ENCODE measurements at places on chromosomes 7 and 10.
A peak's percentile ranks its signal among the peaks of the same experiment; 100 is the strongest.

DNA sequence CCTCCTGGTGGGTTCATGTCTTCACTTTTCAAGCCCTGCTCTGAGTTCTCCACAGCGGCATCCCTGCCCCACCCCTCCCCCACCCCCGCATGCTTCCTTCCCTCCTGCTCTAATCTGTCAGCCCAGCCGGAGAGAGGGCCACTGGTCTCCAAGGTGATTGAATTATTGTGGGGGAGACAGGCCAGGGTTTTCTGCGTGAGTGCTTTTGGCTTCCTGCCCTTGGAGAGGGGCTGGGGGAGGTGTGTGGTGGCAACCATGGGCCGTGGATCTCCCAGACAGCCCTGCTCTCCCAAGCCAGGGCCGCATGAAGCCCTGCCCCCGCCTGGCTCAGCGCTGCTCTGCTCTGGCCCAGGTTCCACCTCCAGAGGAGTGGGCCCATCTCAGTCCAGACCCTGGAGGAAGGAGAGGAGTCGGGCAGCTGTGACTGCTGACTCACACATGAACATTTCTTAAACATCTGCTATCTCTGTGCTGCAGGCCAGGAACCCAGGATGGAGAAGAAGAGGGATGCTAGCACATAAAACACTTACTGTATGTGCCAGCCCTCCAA lies 109.9 kb downstream of the ZMIZ1 start:
- DNase-seq, result no peak

DNA sequence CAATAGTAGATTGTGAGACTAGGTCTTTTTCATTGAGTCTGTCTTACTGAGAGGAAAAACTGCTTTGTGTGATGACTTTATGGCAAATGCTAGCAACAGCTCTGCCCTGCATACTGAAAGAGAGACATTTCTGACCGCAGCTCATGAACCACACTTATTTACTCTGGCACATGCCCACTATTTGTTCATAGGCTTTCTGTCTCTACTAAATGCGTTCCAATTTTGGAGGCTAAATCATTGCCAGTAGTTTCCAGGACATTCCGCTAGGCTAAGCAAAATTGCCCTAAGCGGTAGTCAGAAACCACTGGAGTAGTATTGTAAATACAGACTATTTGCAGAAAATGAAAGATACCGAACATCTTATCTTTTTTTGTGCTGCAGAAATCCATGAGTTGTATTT lies 55.6 kb upstream of the DLX6 start:
- DNase-seq, result no peak

DNA sequence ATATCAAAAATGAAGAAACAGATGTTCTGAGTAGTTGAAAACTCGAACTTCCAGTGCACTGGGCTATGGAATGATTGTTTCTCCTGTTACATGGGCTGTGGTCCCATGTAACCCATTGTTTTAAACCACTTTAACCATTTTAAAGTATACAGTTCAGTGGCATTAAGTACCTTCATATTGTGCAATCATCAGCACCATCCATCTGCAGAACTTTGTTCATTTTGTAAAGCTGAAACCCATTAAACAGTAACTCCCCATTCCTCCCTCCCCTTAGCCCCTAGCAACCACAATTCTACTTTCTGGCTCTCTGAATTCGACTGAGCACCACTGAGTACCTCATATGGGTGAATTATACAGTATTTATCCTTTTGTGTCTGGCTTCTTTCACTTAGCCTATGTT lies 217.4 kb downstream of the LRMDA start:
- no peak for DNase-seq

DNA sequence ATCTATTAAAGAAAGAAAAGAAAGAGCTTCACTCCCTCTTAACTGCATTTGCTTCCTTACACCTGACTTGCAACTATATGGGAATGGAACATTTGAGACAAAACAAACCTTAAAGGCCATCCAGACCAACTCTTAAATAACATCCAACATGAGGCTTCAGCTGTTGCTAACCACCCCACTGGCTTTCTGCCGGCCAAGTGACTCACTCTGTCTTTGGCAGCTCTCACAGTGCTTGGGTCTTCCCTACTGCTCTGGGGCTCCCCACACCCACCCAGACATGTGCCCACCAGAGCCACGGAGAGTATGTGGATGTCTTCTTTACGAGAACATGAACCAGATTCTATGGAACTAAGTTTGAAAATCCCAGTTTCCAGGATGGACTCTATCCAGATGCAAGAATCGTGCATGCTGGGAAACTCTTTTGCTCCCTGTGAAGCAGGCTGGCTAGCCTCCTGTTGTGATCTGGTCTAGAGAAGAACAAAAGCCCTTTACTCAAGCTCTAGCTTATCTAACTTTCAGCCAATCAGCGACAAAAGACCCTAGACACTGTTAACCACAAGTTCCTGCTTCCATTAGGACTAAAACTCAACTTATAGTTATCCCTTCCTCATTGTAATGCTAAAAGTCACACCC lies 245.7 kb downstream of the TCERG1L start:
- no peak for DNase-seq

GRCh38 chr10:17974505-17974904 lies 22.8 kb downstream of the SLC39A12 start:
- no peak for DNase-seq

- DNase-seq, result no peak
These were observed 145.3 kb downstream of the MBL2 start for GRCh38 chr10:52627279-52627678.

GRCh38 chr7:87336136-87336535 lies 9.3 kb upstream of the CROT start:
- no peak for DNase-seq

DNA sequence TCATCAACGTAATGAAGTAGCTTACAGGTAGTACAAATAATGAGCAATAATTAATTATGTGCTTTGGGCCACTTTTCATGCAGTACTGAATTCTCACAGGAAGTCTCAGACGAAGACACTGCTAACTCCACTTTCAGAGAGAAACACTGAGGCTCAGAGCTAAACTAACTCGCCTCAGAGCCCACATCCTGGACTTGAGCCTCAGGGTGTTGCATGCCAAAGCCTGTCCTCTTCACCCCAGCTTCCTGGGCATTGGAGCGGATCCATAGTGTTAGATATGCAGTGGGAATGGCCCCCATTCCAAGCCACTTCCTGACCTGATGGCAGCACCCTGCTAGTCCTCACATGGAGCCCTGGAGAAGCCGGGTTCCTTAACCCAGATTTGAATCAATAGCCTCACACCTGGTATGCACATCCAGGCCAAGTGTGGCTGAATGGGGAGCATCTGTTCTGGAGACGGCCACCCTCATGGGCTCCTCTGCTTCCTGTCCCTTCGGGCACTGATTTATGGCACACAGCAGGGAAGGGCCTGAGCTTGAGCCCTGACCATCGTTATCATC lies 265.1 kb upstream of the ZNF32 start:
- DNase-seq, result no peak

DNA sequence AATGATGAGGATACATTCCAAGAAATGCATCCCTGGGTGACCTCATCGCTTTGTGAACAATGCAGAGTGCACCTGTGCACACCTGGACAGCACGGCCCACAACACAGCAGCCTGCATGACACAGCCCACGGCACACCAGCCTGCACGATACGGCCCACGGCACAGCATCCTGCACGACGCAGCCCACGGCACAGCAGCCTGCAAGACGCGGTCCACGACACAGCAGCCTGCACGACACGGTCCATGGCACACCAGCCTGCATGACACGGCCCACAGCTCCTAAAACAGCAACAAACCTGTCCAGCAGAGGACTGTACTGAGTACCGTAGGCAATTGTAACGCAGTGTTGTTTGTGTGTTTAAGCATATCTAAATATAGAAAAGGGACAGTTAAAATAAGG lies 134.7 kb upstream of the PPP2R2D start:
- DNase-seq, result no peak

DNA sequence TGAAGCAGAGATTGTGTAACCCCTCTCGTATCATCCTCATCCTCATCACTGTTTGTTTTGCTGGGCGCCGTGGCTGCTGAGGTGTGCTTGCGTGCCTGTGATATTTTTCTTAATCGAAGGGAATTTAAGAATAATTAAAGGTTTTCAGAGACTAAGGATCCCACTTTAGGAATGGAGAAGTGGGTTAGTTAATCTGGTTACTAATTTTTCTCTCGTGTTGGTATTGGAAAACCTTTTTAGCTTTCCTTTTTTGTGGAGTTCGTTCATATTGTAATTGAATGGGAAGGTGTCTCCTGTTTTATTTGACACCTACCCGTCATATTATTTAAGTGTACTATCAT lies 1.3 kb downstream of the UBN2 start:
- no peak for DNase-seq

GRCh38 chr7:24964191-24964590 lies 15.8 kb downstream of the OSBPL3 start:
- DNase-seq, result no peak

GRCh38 chr10:43390759-43391158 lies 18.2 kb downstream of the HNRNPF start:
- DNase-seq, result no peak

- no peak for DNase-seq
These were observed 37.2 kb upstream of the PDLIM1 start for GRCh38 chr10:95328013-95328412.

DNA sequence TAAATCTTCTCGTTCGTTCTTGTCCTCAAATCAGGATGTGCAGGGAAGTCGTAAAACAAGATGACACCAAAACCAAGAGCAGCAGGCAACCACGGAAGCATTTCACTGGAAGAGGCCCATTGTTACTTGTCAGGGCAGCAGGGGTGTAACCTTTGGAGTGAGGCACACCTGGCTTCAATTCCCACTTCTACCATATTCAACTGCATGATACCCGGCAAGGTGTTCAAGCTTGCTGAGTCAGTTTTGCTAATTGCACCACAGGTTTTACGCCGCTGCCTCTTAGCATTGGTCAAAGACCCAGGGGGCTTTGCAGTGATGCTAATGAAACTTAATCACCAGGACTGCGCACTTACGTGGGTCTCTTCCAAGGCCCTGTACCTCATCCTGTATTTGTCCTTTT lies 50.0 kb upstream of the PTER start:
- no peak for DNase-seq

DNA sequence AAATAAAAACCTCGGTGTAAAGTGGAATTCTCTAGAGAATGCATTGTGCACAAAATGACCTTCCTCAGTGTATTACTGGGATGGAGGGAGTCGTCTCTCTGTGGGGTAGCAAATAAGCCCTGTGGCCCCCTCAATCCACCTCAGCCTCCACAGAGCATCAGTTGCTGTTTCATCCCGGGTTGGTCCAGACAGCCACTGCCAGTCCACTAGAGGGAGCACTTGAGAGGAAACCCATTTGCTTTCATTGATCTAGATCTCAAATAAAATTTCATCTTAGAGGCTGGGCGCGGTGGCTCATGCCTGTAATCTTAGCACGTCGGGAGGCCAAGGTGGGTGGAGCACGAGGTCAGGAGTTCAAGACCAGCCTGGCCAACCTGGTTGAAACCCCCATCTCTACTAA lies 1128.7 kb downstream of the CNTNAP2 start:
- peak; percentile 31 for DNase-seq

- no peak for DNase-seq
These were observed 156.2 kb downstream of the EVX1 start for GRCh38 chr7:27398851-27399250.

GRCh38 chr7:131722371-131722770 lies 165.9 kb upstream of the PODXL start:
- DNase-seq, result no peak

GRCh38 chr10:22329150-22329549 lies 8.3 kb downstream of the BMI1 start:
- DNase-seq, result no peak

GRCh38 chr7:141641876-141642275 lies 60.1 kb downstream of the DENND11 start:
- DNase-seq, result no peak

DNA sequence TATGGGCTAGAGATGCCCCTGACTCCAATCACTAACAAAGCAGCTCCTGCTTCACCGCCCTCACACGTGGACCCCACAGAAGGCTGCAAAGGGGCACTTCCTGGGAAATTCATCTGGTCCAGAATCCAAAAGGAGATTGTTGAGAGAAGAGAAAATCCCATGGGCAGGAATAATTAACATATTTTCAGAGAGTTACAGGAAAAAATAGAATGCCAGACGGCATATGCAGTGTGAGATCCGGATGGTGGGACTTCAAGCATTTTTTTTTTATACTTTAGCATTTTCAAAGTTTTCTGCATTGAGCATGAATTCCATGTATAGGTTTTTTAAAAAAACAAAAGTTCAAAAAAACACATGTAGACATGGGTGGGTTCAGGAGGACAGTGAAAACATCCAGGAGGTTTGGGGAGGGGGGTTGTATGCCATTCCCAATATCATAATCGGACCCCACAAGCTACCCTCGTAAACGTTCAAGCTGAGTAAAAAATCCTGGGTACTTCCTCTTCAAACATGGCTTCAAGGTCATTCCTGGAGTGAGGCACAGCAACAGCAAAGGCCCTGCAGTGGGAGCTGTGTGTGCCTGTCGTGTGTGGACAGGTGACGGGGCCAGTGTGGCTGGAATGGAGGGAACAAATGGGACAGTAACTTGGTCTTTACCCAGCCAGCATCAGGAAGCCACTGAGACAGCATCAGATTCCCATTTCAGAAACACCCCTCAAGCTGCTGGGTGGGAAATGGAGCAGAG lies 128.1 kb downstream of the SLIT1 start:
- no peak for DNase-seq

DNA sequence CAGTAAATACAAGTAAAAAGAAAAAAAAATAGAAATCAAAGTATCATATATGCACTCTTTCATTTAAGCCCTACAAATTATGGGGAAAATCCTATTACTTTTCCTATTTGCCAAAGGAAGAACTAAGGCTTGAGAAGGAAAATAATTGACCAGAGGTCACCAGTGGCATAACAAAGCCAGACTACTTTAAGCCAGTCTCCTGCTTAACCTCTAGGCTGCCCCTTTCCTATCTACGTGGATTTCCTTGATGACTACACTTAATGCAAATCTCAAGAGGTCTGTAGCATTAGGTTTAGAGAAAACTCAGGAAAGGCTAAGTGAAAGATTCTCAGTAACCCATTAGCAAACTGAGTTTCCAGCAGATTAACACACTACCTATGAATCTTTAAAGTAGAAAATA lies 49.8 kb downstream of the TPK1 start:
- no peak for DNase-seq

DNA sequence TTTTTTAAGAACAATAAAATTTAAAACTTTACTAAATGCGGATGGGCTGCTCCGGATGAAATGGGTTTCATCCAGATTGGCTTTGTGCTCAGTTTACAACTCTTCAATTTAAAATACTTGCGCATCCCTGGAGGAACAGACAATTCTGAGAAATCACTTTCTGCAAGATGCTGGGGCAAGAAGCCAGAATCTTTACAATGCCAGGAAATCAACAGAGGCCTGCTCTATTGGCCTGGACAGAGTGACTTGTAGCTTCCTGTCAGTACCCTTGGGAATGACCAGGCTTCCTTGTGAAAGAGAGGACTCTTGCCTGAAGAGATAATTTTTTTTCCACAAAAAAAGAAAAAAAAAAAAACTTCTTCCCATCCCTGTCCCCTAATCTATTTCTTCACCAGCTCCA lies 3.9 kb upstream of the FAM13C start:
- DNase-seq, result no peak

DNA sequence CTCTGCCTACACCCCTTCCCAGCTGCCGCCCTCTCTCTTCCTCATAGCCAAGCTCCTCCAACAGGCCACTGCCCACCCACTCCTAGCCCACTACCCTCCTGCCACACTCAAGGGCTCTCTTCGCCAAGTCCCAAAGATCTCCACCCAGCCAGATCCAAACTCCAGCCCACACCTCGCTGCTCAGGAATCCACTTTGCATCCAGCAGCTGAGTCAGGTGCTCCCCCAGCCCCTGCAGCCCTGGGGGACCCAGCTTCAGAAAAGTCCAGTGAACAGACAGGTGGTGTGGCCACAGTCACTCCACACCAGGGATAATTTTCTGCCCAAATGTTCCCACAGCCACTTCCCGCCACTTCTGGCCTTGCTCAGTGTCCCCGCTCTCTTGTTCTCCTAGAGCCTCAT lies 10.9 kb downstream of the OGDHL start:
- DNase-seq, result no peak

Measured in GM13977 (cell line).